ENCODE measurements at places on chromosomes 5 and 9. TPM values are rescaled to one million over a fixed set of nuclear protein-coding genes. Genes with fewer than 3 reads are reported as not detected.

Gene C1QTNF3
- total RNA-seq = 3.3 TPM

- no peak for DNase-seq
These were observed at the start of gene PRLR for GRCh38 chr5:35230038-35230611. Gene PRLR, minus strand, starts transcription at chr5:35230487. Its CDS starts 140,867 bp downstream, at chr5:35089620.

DNA sequence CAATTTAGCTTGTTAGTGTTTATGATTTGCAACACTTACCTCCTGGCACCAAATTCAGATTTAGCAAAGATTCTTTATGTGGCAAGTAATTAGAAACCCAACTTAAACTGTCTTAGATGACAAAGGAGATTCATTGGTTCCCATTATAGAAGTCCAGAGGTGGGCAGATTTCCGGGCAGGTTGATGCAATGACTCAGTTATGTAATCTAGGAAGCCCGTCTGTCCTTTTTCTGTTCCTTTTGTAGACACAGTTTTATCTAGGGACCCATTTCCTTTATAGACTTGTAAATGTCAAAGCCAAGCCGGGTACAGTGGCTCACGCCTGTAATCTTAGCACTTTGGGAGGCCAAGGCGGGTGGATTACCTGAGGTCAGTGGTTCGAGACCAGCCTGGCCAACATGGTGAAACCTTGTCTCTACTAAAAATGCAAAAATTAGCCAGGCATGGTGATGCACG, 20.3 kb upstream of the ANKRD33B start:
- DNase-seq = no peak

GRCh38 chr9:114688379-114688778, 6.4 kb upstream of the TEX48 start:
- DNase-seq = no peak

GRCh38 chr9:15697446-15697851, 144.6 kb downstream of the CCDC171 start:
- DNase-seq = no peak

Gene SPATA31E1
- total RNA-seq = not detected

DNA sequence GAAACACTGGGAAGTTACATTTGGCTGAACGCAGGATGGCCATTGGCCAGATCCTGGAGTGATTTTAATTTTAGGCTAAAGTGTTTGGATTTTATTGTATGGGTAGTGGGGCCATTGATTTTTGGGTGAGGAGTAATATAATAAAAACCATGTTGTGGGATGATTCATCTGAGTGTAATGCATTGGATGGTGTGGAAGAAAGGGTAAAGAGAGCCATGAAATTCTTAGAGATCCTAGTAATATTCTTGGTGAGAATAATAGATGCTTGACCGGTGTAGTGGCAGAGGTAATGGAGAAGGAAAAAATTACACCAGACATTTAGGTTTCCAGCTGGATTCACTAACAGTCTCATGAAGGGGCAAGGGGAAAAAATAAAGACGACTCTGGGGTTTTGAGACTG, 158.1 kb downstream of the NPR3 start:
- no peak for DNase-seq

GRCh38 chr5:78275998-78276543, 18.4 kb downstream of the AP3B1 start:
- DNase-seq = no peak

DNA sequence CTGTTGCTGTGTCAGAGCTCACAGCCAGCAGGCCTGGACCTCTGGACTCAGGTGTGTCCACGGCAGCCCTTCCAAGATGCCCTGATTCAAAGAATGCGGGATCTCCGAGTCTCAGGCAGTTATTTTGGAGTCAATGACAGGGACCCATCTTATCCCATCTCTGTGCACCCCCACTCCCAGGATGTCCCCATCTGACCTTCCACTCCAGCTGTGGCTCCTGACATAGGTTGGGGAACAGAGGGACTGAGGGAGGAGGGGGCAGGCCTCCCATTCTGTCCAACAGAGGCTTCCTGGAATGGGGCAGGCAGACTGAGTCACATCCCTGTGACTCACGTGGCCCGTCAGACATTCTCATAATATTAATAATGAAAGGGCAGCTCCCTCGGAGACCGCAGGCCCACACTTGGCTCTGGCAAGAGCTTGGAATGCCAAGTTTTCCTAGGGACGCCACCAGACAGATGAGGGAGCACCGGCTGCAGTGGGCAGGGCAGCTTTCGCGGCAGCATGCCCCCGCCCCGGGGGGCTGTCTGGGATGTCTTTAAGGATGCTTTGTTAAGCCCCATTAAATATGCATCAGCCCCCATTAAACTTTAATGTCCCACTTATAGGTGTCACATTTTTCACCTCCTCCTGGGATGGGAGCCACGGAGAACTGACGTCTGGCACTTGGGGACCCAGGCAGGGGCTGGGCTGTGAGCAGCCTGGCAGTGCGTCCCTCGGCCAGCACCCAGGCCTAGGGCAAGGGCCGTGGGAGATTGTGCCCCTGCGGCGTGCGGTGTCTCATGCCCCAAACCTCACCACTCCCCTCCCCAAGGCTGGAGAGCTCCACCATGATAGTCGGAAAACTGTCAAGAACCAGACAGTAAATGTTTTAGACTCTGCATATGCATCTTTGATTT, 23.6 kb upstream of the FIBCD1 start:
- DNase-seq = no peak

Gene DNAH5
- total RNA-seq = 0.19 TPM

DNA sequence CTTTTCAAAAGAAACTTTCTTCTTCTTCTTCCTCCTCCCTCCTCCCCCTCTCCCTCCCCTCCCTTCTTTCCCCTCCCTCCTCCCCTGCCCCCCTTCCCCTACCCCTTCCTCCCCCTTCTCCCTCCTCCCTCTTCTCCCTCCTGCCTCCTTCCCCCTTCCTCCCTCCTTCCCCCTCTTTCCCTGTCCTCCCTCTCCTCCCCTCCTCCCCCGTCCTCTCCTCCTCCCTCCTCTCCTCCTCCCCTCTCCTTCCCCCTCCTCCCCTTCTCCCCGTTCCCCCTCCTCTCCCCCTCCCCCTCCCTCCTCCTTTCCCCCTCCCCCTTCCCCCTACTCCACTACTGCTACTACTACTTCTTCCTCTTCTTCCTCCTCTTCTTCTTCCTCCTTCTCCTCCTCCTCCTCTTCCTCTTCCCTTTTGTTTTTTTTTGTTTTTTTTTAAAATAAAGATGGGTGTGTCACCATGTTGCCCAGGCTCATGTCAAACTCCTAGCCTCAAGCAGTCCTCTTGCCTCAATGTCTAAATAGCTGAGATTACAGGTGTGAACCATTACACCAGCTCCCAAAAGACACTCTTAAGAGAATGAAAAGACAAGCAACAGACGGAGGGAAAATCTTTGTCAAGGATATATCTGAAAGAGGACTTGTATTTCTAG, 87.5 kb downstream of the SCAMP1 start:
- no peak for DNase-seq

DNA sequence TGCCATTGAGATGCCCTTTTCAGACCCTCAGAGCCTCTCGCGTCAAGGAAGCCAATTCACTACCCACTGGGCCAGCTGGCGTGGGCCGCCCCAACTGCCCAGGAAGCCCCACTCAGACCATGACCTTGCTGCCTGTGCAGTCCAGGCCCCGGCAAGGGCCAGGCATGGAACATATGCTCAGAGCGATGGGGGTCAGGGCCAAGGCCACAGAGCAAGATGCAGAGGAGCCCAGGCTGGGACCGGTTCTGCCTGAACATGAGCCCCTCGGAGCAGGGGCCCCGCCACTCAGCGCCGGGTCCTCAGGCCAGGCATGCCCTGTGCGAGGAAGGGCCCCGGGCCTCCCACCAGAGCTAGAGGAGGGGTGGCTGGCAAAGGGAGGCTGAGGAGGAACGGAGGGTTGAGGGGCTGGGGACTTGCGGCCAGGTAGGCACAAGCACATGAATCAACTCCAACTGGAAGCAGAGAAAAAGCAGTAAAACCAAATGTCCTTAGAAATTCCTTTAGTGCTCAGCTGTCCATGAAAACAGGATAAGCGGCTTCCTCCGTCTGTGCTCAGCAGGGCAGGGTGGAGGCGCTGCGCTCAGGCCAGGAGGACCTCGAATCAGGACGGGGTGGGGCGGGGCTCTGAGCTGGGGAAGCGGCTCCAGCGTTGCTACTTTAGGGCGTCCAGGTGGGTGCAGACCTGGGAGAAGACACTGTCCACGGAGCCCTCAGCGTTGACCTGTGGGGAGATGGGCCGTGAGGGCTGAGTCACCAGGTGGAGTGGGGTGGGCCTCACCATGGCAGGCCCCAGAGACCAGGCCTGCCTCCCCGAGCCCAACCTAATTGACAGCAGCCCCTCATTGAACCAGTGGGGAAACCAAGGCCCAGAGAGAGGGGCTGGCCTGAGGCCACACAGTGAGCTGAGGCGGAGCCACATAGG, 9.9 kb downstream of the AK1 start:
- no peak for DNase-seq

Gene COL23A1
- total RNA-seq = 0.79 TPM

Gene OR13J1
- not detected for total RNA-seq

Gene SLC6A7
- not detected for total RNA-seq

DNA sequence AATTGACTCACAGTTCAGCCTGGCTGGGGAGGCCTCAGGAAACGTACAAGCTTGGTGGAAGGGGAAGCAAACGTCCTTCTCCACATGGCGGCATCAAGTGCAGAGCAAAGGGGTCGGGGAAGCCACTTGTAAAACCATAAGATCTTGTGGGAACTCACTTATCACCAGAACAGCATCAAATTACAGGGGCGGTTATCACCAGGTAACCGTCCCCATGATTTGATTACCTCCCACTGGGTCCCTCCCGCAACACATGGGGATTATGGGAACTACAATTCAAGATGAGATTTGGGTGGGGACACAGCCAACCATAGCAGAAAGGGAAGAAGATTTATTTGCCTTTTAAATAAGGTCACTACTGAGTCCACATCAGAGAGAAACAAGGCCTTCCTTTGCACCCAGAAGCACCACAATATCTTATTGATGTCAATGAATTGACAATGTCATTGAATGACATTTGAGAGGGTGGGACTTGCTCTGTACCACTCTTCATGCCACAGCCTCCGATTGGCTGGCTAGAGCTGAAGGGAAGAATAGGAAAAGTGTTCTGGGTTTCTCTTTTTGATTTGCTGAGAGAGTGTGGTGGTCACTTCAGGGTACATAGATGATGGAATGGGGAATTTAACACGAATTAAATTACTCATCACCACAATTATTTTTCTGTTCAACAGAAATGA, 11.0 kb downstream of the SKP2 start:
- no peak for DNase-seq

- DNase-seq = no peak
These were observed 146.3 kb downstream of the DMAC1 start for GRCh38 chr9:7653262-7653661.

DNA sequence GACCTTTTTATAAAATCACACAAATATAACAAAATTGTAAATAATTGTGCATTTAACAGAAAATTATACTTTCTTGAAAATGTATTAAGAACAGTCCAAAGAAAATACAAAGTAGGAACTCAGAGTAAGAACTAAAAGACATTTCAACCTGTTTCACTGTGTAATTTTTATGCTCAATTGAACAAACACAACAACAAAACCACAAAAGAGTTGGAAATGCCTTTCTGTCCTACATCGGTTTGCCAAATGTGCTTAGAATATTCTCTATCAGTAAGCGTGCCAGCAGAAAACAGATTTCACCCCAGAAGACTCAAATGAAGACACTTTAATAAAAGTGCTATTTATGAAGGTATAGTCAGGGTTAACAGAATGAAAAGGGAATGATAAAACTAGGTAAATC, 592.1 kb downstream of the PRELID2 start:
- no peak for DNase-seq

DNA sequence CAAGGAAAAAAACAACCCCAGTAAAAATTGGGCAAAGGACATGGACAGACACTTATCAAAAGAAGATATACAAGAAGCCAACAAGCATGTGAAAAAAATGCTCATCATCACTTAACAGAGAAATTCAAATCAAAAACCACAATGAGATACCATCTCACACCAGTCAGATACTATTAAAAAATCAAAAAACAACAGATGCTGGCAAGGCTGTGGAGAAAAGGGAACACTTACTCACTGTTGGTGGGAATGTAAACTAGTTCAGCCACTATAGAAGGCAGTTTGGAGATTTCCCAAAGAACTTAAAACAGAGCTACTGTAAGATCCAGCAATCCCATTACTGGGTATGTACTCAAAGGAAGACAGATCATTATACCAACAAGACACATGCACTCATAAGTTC, 157.4 kb downstream of the EDIL3 start:
- DNase-seq = no peak

Gene FGD3
- 7.2 TPM for total RNA-seq

GRCh38 chr5:35436400-35437057, 181.1 kb upstream of the SPEF2 start:
- DNase-seq = no peak

Gene SLC34A3
- not detected for total RNA-seq

GRCh38 chr5:69103521-69103920, 9.7 kb downstream of the SLC30A5 start:
- no peak for DNase-seq

GRCh38 chr9:124450241-124450924, at the start of gene ADGRD2:
Gene ADGRD2, plus strand, starts transcription at chr9:124450451. Its CDS starts 1,216 bp downstream, at chr9:124451667.
- DNase-seq = no peak

DNA sequence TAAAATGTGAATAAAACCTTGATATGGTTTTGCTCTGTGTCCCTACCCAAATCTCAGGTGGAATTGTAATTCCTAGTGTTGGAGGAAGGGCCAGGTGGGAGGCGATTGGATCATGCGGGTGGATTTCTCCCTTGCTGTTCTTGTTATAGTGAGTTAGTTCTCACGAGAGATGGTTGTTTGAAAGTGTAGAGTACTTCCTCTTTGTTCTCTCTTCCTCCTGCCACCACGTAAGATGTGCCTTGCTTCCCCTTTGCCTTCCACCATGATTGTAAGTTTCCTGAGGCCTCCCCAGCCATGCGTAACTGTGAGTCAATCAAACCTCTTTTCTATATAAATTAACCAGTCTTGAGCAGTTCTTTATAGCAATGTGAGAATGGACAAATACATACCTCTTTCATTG, 34.9 kb downstream of the TARS1 start:
- no peak for DNase-seq

Gene PRUNE2
- total RNA-seq = 13.1 TPM

- DNase-seq = no peak
These were observed 45.7 kb downstream of the CYSTM1 start for GRCh38 chr5:140220698-140221064.

Gene ABLIM3
- 57.9 TPM for total RNA-seq

Gene SLCO6A1
- not detected for total RNA-seq

DNA sequence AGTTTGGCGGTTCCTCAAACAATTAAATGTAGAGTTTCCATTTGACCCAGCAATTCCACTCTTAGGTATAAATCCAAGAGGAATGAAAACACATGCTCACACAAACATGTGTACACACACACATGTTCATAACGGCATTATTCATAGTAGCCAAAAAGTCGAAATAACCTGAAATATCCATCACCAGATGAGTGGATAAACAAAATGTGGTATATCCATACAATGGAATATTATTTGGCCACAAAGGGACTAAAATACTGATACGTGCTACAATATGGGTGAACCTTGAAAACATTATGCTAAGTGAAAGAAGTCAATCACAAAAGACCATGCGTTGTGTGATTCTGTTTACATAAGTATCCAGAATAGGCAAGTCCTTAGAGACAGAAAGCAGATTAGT, 8.7 kb downstream of the RGS3 start:
- DNase-seq = no peak

- no peak for DNase-seq
These were observed 250.9 kb upstream of the ZNF608 start for GRCh38 chr5:124997186-124997893.

Measured in omental fat pad (tissue), 4 donors.